ENCODE measurements at places on chromosomes 3 and 15.

GRCh38 chr3:177811112-177811511 is 613.8 kb upstream of the TBL1XR1 start:
- DNase-seq, result no peak

- no peak for DNase-seq
These were observed 16.1 kb upstream of the CNTN3 start for GRCh38 chr3:74630602-74631001.

- no peak for DNase-seq
These were observed 89.4 kb upstream of the CDAN1 start for GRCh38 chr15:42826251-42826890.

DNA sequence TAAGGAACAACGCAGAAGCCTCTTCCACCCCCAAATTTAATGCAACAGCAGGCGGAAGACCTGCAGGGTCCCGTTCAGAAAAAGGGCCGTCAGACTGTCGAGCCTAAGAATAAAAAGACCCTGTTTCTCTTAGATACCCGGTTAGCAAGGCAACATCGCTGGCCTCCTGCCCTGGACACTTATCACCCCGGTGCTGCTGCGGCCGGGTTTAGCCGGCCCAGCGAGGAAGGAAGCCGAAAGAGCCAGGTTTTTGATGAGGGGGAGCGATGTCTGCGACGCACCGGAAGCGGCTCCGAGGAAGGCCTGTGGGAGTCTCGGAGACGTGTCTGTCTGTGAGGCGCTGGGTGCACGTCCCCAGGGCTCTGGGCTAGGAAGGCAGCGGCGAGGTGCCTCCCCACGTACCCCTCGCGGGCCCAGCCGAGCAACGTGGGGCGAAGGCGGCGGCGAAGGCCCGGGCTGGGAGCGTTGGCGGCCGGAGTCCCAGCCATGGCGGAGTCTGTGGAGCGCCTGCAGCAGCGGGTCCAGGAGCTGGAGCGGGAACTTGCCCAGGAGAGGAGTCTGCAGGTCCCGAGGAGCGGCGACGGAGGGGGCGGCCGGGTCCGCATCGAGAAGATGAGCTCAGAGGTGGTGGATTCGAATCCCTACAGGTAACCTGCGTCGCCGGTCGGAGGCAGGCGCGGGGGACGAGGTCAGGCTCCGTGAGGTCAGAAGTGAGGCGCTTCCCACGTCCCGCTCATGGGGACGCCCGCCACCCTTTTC is at the start of gene UBA5:
UBA5 (plus strand) TSS at position 278 of the 759 bp plus-strand sequence; CDS start at position 487, 209 bp downstream.
- peak; percentile 60 for DNase-seq

DNA sequence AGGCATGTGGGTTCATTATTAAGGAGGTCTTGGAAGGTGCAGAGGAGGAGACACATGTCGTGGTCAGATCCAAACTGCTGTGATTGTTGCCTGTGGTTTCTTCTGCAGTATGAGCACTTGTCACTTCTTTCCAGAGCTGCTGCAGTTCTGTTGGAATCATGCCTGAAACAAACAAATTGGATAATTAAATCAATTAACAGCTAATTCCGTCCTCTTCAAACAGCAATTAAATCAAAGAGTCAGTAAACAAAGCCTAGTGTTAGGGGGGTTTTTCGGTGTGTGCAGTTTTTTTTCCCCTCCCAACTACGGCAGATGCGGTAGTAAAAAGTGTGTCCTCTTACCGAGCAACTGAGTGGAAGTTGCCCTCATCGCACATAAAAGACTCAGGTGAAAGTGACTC is 542.2 kb downstream of the FOXP1 start:
- DNase-seq, result no peak

DNA sequence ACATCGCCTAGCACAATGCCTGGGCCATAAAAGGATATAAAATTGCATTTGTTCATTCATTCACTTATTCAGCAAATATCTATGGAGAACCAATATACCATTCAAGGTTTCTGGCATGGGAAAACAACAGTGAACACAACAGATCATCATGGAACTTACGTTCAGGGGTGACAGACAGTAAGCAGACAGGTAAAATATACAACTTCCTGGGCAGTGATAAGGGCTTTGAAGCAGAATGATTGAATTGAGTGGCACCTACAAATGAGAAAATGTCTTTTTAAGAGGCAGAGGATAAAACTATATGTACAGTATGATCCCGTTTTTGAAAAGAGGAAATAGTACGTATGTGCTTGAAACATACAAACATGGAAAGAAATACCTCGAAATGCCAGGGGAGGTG is 39.2 kb downstream of the CMTM7 start:
- DNase-seq, result no peak

DNA sequence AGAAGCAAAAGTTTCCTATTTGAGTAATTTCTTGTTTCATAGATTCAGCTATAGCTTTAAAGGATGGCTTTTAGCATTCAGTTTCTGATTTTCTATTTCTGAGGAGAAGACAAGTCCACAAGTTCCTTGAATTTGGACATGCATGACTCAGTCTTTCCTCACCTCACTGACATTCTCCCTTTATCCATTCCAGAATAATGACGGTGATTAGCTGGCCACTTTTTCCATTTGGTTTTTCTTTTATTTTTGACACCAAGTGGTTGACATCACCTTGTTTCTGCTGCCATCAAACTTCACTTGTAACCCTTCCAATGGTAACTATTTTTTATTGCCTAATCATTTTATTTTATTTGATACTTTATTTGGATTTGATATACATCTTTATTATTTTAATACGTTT is 404.4 kb upstream of the KCNMB2 start:
- no peak for DNase-seq

DNA sequence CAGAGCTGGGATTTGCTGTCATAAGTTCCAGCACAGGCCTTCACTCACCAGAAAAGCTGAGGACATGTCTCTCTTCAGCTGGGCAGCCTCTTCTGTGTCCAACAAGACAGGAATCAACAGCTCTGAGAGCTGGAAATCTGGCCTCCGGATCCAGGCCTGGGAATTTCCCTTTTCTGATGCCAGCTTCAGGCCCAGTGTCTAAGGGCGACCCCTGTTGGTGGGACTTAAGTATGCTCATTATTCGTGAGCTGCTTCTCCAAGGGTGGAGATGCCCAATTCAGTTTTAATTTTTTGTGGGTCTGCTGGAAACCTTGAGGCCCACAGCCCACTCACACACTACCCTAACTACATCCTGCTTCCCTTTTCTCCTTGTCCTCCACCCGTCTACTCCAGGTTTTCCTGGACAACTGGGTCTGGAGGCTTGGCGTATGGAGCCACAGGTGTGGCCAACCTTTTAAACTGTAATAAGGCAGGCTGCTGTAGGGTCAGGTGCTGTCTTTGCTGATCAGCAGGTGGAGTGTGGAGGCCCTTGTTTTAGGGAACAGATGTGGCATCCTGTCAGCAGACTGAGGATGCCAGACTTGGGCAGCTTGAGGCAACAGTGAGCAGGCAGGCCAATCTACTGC is 2.6 kb upstream of the CEMIP start:
- DNase-seq, result peak; percentile 79

- no peak for DNase-seq
These were observed at the start of gene FGF7 for GRCh38 chr15:49423021-49423420. Gene FGF7 (plus strand): TSS chr15:49423242. CDS start chr15:49424298, 1,056 bp downstream.

GRCh38 chr3:107344722-107345121 is 32.5 kb upstream of the CCDC54 start:
- no peak for DNase-seq

DNA sequence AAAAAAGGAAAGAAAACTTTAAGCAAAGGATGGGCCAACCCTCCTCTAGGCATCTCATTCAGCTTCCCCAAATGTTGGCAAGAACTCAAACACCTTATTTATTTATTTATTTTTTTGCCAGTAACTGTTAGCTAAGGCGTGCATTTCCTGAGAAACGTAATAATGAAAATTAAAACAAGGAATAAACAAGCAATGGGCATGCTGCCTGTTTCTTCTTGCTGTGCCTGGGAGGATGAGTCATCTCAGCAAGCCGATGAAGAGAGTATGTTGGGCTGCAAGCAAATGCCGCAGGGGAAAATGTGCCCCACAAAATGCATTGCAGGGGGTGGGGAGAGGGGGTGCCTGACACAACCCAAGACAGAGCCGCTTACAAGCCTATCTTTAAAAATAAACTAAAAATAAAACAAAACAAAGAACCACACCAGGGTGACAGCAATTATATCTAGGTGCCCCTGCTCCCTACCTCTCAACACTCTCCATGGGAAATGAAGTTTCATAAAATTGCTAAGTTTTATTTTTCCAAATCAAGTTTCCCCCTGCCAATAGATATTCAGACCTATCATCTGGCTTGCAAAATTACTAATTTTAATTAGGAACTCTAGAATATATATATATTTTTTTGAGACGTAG is 40.3 kb downstream of the EIF4E3 start:
- DNase-seq, result no peak

DNA sequence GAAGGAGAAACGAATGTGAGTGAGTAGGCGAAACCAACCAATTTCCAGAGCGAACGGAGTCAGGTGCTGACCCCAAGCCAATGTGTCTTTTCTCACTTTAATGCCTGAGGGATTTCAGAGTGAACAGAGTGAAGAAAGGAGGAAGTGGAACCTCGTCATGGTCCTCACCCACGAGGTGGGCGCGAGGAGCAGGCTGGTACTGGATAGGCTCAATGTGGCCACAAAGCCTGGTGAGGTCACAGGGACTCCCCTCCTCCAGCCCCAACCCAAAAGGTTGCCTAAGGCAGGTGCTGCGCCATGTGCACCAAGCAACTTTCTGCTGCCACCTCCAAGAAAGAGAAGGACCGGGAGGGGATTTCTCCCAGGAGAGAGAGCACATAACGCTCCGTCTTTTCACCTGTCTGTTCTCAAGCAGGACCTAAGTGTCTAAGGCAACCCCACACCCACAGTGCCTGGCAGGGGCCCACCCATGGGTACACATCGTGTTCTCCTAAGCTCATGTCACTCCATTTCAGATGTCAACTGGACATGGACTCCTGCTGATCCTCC is 3.8 kb downstream of the NRROS start:
- DNase-seq, result no peak

DNA sequence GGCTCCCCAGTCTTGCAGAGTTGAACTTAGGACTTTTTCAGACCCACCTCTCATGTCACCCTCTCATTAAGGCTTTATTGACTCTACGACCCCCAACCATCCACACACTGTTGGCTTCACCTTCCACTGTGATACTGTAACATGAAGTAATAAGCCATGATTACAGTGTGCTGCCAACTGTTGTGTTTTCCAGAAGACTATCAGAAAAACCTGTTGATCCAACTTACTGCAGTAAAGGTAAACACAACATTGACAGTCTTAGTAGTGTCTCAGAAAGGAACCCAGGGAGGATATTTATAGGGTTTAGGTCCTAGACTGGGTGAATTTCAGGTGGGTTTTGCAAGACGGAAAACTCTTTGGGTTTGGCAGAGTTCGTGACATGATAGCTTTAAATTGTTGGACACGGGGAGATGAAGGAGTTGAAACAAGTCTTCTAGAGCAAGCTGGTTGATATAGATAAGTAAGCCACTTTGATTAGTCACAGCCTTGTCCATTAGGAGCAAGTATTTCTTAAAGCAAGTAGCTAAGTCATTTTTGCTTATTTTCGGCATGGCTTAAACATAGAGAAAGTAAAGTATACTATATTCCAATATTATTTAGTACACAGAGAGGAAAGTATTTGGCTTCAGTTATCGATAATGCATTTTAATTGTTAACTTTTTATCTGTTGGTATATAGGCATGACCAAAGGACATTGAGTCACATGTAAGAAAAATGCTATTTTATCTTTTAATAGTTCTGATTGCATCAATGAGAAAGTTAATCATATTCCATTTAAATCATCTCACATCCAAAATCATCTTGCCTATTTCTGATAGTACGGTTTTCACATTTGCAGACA is 2.4 kb upstream of the COL6A5 start:
- no peak for DNase-seq

- no peak for DNase-seq
These were observed 169.7 kb downstream of the ANXA2 start for GRCh38 chr15:60228101-60228500.

DNA sequence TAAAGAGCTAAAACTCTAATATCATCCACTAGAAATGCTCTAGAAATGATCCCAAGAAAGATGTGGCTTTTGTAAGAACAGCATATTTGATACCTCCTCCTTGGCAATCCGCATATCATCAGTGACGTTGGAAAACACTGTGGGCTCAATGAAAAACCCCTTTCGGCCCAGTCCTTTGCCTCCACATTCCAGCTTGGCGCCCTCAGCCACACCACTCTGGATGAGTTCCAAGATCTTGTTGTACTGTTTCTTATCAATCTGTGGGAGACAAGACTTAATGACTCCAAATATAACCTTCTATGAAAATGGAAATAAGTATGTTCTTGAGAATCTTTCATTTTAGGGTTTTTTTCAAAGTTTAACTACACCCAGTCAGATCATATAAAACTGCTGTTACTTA is 103.6 kb downstream of the ALDH1A2 start:
- no peak for DNase-seq

DNA sequence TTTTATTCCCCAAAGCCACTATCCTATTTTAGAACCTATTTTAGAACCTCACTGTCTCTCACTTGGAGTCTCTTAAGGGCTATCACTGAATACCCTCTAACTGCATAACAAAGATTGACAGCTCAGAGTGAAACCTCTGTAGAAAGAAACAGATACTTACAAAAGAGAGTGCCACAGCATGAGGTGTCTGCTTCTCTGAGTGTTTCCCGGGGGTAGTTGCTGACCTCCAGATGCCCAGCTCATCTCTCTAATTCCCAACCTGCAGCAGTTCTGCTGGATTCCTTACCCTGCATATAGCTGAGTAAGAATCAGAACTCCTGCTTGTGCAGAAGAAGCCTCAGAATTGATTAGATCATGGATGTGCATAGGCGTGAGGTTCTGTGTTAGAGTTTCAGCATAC is 34.5 kb downstream of the P3H2 start:
- no peak for DNase-seq

GRCh38 chr3:34198309-34198708 is 399.9 kb downstream of the PDCD6IP start:
- DNase-seq, result no peak

GRCh38 chr15:55897560-55898336 is 95.7 kb downstream of the NEDD4 start:
- DNase-seq, result peak; percentile 55

DNA sequence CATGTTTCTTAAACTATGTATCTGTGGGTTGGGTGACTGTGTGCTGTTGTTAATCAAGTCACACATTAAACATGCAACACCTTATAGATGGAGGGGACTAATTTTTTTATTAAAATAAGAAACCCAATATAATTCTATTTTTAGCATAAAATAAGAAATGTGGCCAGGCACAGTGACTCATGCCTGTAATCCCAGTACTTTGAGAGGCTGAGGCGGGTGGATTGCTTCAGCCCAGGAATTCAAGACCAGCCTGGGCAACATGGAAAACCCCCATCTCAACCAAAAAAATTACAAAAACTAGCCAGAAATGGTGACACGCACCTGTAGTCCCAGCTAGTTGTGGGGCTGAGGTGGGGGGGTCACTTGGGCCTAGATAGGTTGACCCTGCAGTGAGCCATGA is 1021.0 kb downstream of the EPHA3 start:
- no peak for DNase-seq

GRCh38 chr15:57752436-57752835 is 45.9 kb downstream of the POLR2M start:
- DNase-seq, result no peak

Measured in Caco-2 (cell line).